Trophoblast cell (in vitro differentiated cells and primary cell): ENCODE measurements at places on chromosomes 5 and 9.

DNA sequence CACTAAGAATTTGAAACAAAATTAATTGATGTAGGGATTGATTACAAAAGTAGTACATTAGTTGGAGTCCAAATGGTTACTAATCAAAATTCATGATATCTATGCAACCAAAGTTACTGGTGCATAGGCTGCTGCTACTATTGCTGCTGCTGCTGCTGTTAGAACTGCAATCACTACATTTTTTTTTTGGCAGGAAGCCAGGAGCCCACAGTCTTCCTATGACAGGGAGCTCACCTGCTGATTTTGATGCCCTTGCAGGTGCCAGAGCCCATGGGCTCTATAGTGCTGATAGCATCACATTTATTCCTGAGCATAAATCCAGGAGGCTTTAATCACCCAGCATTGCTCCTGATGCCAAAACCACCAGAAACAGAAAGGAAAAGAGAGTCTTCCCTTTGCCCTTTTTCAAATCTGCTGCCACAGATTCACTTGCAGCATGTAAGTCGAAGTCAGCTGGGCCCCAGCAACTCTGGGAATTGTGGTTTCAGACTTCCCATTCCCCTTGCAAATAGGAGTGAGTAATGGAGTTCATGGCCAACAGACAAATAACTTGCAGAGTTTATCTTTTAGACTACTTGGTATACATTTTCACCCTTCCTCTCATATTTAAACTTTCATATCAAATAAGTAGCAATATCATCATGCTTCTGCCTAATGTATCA is 17.6 kb downstream of the SLCO6A1 start:
- no peak for DNase-seq

DNA sequence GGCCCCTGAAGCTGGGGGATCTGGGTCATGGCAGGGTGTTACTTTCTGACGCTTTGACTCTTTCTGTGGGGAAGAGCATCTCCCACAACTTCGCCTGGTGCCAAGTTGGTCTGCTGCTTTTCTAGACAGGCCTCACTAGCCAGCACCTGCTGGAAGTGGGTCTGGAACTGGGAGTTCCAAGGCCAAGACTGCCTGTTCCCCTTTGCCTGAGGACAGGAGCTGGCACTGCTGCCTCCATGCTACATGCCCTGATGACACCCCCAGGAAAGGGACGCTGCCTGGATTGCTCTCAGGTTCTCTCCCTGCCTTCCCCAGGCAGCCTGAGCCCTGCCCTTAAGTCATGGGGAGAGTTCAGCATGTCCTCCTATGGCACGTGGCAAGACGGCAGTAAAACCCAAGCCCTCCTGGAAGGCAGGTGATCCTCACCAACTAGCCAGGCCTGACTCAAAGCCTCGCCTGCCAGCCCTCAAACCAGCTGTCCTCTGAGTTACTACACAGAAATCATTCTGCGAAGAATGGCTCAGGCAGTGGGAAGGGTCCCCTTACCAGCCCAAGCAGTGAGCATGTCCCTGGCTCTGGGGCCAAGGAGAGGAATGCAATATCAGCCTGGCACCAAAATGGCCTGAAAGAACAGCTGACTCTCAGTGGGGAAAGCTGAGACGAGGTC is 35.8 kb downstream of the SEC61B start:
- DNase-seq = no peak

DNA sequence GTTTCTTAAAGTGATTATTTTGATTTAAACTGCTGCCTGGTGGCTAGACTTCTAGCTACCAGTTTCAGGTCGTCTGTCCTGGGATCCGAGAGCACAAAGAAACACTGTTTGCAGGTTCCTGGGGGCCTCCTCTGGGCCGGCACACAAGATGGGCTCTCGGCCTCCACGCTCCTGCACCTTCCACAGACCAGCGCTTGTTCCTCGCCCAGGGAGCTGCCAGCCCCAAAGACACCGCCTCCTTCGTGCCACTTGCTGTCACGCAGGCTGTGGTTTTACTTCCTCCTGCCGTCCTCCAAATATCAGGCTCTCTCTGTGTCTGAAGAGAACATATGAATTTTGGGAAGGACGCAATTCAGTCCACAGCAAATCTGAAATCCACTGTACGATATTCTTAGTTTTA is 105.8 kb downstream of the ROR2 start:
- DNase-seq = no peak

DNA sequence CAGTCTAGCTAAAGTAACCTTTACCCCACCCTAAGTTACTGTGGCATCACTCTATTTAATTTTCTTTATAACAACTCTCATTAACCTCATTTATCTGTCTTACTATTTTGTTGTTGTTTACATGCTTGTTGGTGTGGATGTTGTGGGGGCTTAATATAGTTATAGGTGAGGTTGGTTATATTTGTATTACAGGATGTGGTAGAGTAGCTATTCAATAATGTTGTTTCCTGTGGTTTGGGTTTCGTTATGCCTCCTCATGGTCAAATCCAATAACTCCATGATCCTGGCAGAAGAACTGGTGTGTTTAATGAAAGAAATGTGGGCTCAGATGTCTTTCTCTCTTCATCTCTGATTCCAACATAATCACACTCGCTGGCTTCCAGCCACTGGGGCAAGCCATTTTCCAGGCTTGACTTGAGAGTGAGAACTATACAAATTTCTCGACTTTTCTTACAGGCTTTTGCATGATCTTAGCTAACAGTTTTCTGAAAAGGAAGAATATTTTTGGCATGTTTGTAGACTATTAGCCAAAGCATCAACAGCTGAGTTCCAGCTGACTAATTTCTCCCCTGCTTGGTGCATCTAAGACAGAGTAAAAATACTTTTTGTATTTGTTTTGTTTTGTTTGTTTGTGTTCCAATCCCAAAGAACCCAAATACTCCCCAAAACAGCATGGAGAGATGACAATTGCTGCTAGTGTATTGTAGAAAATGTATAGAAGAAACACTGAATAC is 303.7 kb upstream of the PAPPA start:
- no peak for DNase-seq

- no peak for DNase-seq
Observed at GRCh38 chr9:38200431-38200830, 131.4 kb upstream of the SHB start.
